Left kidney (tissue), 8 donors: ENCODE measurements at places on chromosomes 2 and 18.

DNA sequence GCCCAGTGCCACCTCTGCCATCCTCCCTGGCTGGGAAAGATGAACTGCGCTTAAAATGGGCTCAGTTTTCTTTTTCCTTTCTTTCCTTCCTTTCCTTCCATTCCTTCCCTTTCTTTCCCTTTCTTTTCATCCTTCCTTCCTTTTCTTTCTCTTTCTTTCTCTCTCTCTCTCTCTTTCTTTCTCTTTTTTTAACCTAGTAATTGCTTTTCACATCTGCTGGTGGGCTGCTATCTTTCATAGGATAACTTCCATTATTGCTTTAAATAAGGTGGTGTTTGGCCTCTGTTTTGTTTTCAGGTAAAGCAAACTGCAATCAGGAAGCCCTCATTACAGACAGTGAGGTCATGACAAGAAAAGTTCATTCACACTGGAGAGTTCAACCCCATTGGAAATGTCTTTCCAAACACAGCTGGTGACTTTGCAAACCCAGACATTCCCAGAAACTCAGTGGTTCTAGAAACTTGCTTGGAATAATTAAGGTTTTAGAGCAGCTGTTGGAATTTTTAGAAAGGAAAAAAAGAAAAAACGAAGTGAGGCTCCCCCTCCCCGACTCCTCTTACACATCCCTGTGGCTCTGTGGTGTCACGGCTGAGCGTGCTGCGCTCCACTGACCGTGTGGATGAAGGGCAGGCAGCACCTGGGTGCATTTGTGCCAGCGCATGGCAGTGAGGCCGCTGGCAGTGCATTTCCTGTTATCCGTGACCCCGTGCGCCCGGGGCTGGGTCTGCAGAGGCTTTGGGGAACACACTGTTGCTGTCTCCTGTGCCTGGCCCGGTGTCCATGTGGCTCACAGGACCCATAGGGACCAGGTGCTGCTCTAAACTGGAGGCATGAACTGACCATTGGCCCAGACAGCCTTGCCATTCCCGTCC, 76.9 kb downstream of the MBP start:
- DNase-seq, result no peak

- DNase-seq, result no peak
Observed at GRCh38 chr2:109330056-109330455, 201.1 kb downstream of the SH3RF3 start.

DNA sequence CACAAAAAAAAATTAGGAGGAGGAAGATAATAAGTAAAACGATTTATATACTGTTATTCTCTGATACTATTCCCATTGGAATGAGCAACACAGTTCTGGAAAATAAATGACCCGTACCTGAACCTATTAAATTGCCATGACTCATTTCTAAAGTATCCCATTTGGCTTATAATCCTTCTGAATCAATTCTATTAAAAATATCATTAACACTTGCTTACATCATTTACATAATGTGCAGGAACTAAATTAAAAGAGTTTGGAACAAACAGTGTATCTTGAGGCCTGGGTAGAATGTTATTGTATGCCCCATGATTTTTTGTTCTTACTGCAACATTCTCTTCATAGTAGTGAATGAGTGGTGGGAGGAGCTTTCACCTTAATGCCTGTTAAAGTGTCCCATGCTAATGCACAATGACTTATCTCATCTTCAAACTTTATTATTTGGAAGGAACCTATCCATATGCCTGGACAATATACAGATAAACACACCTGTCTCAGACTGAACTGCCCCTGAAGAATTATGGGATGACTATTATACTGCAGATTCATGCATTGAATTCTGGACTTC, 549.9 kb upstream of the ACVR2A start:
- no peak for DNase-seq

DNA sequence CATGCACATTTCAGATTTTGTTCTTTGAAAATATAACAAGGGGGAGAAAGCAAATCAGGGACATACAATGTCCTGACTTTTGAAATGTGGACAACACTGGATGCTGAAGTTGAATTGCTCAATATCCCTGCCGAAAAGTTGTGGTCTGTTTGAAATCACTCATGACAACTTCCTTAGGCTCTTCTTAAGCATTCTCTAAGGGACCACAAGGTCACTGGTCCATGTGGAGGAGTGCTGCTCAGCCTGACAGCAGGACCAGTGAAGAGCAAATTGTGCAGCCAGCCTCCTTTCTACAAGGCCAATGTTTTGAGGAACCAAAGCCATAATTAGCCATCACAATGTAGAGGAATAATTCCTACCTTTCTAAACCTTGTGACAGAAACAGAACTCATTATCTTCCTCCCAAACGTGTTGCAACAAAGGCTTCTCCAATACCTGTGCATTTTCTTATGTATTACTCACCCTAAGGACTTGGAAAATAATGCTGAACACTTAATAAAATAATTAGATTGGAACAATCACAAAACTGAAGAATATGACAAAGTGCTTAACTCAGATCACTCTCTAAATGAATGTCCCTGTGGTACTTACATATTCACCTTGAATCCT, 1477.6 kb upstream of the NXPH2 start:
- no peak for DNase-seq
